Osteoblast (primary cell): ENCODE measurements at places on chromosomes 2 and 18. TPM values are rescaled to one million over a fixed set of nuclear protein-coding genes. Genes with fewer than 3 reads are reported as not detected.

CASP8 gene
- 19.4 and 23.2 TPM in 2 replicates for total RNA-seq

GKN2 gene
- not detected in 2 replicates for total RNA-seq

IL1RL2 gene
- 0.72 and 1.2 TPM in 2 replicates for total RNA-seq

UGT1A5 gene
- not detected in 2 replicates for total RNA-seq

CDCA7 gene
- total RNA-seq: 0.59 and 1.1 TPM in 2 replicates

TWSG1 gene
- total RNA-seq: 88.7 and 101 TPM in 2 replicates

RELCH gene
- total RNA-seq: 33.6 and 34.0 TPM in 2 replicates

GRCh38 chr2:189372688-189373257, 68.5 kb upstream of the WDR75 start:
- DNase-seq: no peak
- H3K27ac ChIP-seq: no peak overlapping the region
- H3K36me3 ChIP-seq: no peaks in the 10 kb centered on the region
- H3K4me1 ChIP-seq: peaks cover 53% of the 10 kb centered on the region
- H3K27me3 ChIP-seq: no peaks in the 10 kb centered on the region

- peaks cover 19% of the 10 kb centered on the region for H3K36me3 ChIP-seq
- no peaks in the 10 kb centered on the region for H3K27me3 ChIP-seq
- H3K4me3 ChIP-seq: no peak overlapping the region
- H3K4me1 ChIP-seq: peaks cover 12% of the 10 kb centered on the region
- peak; percentile 90 for DNase-seq
These were observed 12.1 kb downstream of the TTL start for GRCh38 chr2:112493858-112494648.

- no peak overlapping the region for H3K4me3 ChIP-seq
- H3K27ac ChIP-seq: no peak overlapping the region
- H3K36me3 ChIP-seq: no peaks in the 10 kb centered on the region
- no peak for DNase-seq
- no peaks in the 10 kb centered on the region for H3K4me1 ChIP-seq
These were observed 198.0 kb upstream of the CCDC150 start for GRCh38 chr2:196441527-196441926.

DNA sequence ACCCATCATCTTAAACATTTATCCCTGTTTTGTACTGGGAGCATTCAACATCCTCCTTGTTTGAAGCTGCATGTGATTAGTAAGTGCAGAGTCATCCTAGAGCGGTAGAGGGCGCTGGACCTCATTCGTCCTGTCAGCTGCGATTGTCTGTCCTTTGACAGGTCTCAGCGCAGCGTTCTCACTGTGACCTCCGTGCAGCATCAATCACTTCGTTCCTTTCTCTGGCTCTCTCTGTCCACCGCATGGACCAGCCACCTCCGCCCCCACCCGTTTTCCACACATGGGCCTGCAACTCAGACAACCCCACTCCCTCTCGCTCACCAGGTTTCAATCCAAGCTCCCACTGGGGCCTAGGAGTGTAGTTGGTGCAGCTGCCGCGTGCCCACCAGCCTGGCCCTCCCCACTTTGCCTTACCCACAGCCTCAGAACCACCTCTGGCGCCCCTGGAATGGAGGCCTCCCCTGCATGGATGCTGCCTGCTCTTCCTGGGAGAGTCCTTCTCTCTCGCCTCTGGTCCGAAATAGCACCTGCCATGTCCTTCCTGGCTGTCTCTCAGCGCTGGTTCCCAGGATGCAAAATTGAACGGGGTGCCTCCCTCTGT, 90.5 kb downstream of the NDUFA10 start:
- H3K36me3 ChIP-seq: no peaks in the 10 kb centered on the region
- DNase-seq: peak; percentile 90
- H3K4me1 ChIP-seq: no peaks in the 10 kb centered on the region

DNA sequence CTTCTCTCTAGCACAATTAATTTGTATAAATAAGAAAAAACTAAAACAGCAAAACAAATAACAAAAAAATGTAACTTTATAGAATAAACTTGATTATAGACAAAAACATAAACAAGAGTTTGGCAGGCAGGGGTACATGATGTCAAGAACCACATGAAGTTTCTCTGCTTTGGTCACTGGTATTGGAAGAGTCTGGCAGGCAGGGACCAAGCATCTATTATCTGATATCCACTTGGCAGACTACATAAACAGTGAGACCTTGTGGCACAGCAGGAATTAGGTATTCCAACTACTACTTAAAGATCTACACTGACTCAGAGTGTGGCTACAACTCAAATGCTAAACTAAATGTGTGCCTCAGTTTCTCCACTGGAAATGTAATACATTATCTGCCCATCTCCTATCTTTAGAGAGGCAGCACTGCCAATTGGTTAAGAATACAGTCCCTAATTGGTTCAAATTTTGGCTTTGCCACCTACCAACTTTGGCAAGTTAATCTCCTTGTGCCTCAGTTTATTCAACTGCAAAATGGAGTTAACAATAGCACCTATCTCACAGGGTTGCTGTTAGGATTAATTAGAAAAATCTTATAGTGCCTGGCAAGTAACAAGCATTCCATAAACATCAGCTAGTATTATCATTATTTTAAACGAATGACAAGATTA, 2.7 kb downstream of the MAP4K3 start:
- no peak for DNase-seq
- no peak overlapping the region for H3K27ac ChIP-seq
- no peaks in the 10 kb centered on the region for H3K27me3 ChIP-seq
- peak overlapping the region; percentile 92 for H3K4me3 ChIP-seq

- no peaks in the 10 kb centered on the region for H3K36me3 ChIP-seq
- peaks cover 2% of the 10 kb centered on the region for H3K27me3 ChIP-seq
- no peak overlapping the region for H3K4me3 ChIP-seq
- DNase-seq: no peak
- H3K4me1 ChIP-seq: no peaks in the 10 kb centered on the region
- no peak overlapping the region for H3K27ac ChIP-seq
These were observed 214.7 kb downstream of the CLIP4 start for GRCh38 chr2:29329899-29330298.

GRCh38 chr2:158482594-158482993, 25.8 kb downstream of the PKP4 start:
- no peak overlapping the region for H3K27ac ChIP-seq
- no peak overlapping the region for H3K4me3 ChIP-seq
- DNase-seq: no peak
- no peaks in the 10 kb centered on the region for H3K27me3 ChIP-seq
- H3K4me1 ChIP-seq: peaks cover 23% of the 10 kb centered on the region
- H3K36me3 ChIP-seq: no peaks in the 10 kb centered on the region

GRCh38 chr2:178650554-178650953, 156.7 kb downstream of the TTN start:
- DNase-seq: no peak
- no peaks in the 10 kb centered on the region for H3K27me3 ChIP-seq
- no peak overlapping the region for H3K27ac ChIP-seq
- H3K4me1 ChIP-seq: no peaks in the 10 kb centered on the region
- no peaks in the 10 kb centered on the region for H3K36me3 ChIP-seq

- no peak for DNase-seq
- H3K27ac ChIP-seq: no peak overlapping the region
- no peak overlapping the region for H3K4me3 ChIP-seq
- peaks cover 19% of the 10 kb centered on the region for H3K4me1 ChIP-seq
- no peaks in the 10 kb centered on the region for H3K36me3 ChIP-seq
These were observed 18.2 kb downstream of the RPL37A start for GRCh38 chr2:216516730-216517350.

DNA sequence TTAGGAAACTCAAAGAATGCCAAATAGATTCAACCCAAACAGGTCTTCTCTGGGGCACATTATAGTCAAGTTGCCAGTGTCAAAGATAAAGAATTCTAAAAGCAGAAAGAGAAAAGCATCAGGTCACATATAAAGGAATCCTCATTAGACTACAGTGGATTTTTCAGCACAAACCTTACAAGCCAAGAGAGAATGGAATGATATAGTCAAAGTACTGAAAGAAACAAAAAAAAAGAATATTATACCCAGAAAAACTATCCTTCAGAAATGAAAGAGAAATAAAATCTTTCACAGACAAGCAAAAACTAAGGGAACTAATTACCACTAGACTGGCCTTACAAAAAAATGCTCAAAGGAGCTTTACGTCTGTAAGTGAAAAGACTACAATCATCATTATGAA, 65.5 kb downstream of the TBR1 start:
- DNase-seq: no peak
- H3K4me1 ChIP-seq: no peaks in the 10 kb centered on the region
- H3K4me3 ChIP-seq: no peak overlapping the region
- H3K36me3 ChIP-seq: no peaks in the 10 kb centered on the region
- no peaks in the 10 kb centered on the region for H3K27me3 ChIP-seq

- H3K27ac ChIP-seq: no peak overlapping the region
- no peaks in the 10 kb centered on the region for H3K27me3 ChIP-seq
- peaks cover 4% of the 10 kb centered on the region for H3K36me3 ChIP-seq
- no peak for DNase-seq
- no peaks in the 10 kb centered on the region for H3K4me1 ChIP-seq
These were observed 163.7 kb upstream of the WDSUB1 start for GRCh38 chr2:159450180-159450579.

DNA sequence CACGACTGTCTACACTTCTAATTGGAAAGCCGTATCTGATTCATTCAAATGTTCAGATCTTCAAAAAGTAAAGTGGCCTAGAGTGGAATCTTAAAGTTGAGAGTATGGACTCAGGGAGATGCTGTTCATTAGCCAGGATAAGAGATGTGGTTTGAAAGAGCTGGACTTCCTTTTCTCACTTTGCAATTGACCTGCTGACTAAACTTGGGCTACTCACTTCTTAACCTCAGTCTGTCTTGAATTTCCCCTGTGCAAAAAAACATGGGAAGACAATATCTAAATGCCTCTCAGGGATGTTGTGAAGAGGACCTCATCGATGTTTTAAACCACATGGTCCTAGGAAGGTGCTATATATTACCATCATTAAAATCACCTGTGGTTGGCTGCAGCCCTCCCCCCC, 64.1 kb downstream of the BCL2 start:
- peaks cover 11% of the 10 kb centered on the region for H3K4me1 ChIP-seq
- no peaks in the 10 kb centered on the region for H3K36me3 ChIP-seq
- H3K4me3 ChIP-seq: no peak overlapping the region
- DNase-seq: no peak
- no peak overlapping the region for H3K27ac ChIP-seq

DNA sequence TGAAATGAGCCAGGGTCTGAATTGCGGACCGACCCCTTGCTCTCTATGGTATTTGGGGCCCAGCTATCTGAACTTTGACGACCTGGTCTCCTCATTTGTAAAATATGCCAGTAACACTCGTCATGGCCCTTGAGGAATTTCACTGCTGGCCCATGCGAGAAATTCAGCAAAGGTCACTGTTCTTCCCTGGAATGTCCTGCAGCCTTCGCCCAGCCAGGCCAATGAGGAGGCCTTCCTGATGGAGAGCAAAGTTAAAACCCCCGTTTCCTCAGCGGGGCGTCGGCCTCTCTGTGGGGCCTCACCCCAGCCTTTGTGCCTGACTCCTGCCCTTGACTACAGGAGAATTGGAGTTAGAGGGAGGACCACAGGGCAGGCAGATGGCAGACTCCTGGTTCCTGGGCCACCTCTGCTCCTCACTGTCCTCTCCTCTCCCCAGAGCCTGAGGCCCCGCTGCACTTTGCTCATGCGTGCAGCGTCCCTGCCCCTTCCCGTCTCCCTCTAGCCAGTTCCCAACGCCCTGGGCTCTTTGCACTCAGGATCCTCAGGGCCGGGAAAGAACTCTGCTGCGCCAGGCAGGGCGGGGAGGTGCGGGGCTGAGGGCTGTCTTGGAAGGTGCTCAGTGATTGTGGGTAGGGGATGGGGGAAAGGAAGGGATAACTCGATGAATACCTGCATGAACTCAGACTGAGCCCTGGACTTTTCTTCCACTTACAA, 257.0 kb upstream of the RAB6C start:
- no peaks in the 10 kb centered on the region for H3K4me1 ChIP-seq
- H3K4me3 ChIP-seq: no peak overlapping the region
- no peak for DNase-seq

DNA sequence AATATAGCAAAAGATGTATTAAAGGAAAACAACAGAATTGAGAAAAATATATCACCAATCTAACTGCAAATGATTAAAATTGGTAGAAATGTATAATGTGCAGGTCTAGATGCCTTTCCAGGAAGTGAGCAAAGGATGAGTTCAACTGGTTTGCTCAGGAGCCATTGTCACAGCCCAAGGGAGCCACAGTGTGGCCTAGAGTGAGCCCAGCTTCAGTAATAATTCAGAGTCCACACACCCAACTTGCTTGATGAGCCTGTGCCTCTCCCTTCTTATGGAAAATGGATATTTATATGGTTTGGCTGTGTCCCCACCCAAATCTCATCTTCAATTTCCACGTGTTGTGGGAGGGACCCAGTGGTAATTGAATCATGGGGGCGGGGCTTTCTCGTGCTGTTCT, 92.2 kb upstream of the ASAP2 start:
- DNase-seq: no peak
- H3K4me3 ChIP-seq: no peak overlapping the region
- H3K4me1 ChIP-seq: peaks cover 15% of the 10 kb centered on the region
- no peak overlapping the region for H3K27ac ChIP-seq
- no peaks in the 10 kb centered on the region for H3K27me3 ChIP-seq
